ENCODE measurements at places on chromosomes 7 and 10.
A peak's percentile ranks its signal among the peaks of the same experiment; 100 is the strongest.

- DNase-seq, result peak; percentile 67
Observed at GRCh38 chr10:58952747-58953466, 223.5 kb upstream of the PHYHIPL start.

GRCh38 chr10:132443605-132443982, 46.6 kb downstream of the PWWP2B start:
- DNase-seq, result peak; percentile 34

DNA sequence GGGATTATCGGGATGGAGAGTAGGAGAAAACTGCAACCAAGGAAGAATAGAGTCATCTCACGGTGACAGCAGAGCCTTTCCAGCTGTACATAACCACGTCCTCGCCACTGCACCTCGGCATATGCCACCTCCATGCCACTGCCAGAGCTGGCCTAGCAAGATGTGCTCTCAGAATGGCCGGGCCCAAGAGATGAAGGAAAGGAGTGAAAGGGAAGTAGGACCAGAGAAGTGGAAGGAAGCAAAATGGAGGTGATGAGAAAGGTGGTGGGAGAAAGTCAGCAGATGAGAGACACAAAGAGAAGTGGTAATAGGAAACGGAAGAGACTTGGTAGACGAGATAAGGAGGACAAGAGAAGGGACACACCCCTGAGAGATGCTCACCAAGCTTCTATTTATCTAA, 8.0 kb upstream of the CALU start:
- no peak for DNase-seq

DNA sequence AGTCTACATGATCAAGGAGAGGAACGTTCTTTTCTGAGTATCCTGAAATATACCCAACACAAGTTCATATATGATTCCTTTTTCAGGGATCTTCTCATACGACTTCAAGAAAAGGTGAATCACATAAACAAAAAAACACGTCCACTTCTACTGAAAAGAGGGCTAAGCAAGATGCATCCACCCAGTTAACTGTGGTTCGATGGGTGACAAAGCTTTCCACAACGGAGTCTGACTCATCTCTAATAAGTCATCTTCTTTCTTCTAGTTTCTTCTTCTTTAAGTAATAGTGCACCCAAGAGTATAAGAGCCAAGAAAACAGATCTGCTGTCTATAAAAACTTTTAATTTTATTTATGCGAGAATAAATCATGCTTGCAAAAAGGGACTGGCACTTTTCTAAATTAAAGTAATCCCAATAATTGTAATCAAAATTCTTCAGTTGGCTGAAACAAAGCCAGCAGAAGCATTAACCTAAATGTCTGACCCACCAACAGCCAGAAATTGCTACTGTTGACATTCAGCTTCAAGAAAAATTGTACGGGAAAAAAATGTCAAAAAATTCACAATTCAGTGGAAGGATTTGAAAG, 146.9 kb upstream of the ANK3 start:
- peak; percentile 16 for DNase-seq

DNA sequence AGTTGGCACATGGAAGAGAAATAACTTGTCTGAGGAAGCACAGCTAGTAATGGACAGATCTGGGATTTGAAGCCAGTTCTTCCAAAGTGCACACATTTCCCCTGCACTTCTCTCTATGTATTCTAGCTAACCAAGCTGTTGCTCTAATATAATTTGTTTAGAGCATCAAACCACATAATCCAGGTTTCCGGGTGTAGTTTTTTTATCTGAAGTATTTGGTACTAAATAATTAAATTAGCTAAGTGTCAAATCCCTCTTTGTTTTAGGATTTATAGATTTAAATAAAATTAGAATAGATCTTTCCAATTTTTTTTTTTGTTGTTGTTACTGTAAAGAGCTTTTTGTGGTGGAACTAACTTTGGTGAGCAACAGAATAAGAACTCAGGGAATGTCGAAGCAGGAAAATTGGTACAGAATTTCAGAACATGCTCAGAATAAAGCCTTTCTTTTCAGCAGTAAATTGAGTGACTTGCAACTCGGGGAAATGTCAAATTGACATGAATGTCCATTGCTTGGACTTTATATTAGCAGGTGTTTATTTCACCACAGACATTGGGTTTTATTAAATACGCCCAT, 33.7 kb downstream of the CAMK1D start:
- DNase-seq, result no peak

DNA sequence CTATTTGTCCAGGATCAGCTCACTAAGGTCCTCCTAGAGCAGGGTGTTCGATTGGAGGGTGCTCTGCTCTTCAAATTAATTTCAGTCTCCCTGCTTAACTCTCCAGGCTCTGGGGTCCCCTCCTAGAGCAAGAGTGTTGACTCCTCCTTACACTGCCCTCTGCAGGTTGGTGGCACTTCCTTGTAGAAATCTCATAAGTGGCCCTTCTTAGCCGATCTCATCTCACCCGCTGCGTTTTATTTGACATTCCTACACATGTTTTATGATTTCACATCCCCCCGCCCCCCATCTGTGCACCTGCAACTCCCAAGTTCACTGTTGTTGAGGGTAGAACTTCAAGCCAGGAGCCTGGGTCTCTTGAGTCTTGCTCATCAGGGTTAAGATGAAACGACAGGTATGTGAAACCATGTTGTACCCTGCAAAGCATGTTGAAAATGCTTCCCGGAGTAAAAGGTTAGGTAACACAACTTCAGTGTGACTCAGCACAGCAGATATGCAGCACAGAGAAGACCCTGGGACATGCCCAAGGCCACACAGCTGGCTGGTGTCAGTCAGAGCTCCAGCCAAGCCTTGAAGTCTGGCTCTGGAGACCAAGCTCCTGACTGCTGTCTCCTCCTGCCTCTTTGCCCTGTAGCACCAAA, 171.2 kb downstream of the PRKAG2 start:
- peak; percentile 68 for DNase-seq

DNA sequence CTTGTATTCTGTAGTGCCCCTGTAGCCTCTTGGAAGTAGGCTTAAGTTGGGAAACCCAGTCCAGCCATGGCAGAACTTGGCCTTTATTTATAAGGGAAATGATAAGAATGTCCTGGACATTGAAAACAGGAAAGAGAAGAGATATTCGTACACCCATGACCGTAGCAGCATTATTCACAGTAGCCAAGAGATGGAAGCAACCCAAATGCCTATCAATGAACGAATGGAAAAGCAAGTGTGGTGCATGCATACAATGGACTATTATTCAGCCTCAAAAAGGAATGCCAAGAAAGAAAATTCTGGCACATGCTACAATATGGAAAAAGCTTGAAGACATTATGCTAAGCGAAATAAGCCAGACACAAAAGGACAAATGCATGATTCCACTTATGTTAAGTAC, 315.3 kb downstream of the CXCL12 start:
- DNase-seq, result peak; percentile 24

DNA sequence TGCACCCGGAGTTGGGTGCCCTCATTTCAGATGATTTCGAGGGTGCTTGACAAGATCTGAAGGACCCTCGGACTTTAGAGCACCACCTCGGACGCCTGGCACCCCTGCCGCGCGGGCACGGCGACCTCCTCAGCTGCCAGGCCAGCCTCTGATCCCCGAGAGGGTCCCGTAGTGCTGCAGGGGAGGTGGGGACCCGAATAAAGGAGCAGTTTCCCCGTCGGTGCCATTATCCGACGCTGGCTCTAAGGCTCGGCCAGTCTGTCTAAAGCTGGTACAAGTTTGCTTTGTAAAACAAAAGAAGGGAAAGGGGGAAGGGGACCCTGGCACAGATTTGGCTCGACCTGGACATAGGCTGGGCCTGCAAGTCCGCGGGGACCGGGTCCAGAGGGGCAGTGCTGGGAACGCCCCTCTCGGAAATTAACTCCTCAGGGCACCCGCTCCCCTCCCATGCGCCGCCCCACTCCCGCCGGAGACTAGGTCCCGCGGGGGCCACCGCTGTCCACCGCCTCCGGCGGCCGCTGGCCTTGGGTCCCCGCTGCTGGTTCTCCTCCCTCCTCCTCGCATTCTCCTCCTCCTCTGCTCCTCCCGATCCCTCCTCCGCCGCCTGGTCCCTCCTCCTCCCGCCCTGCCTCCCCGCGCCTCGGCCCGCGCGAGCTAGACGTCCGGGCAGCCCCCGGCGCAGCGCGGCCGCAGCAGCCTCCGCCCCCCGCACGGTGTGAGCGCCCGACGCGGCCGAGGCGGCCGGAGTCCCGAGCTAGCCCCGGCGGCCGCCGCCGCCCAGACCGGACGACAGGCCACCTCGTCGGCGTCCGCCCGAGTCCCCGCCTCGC, at the start of gene EGFR:
Gene EGFR, plus strand, starts transcription at position 657 of the 830 bp plus-strand sequence. CDS start 261 bp downstream, outside the sequence.
- peak; percentile 78 for DNase-seq

- peak; percentile 43 for DNase-seq
Observed at GRCh38 chr10:60236869-60237524, 152.7 kb downstream of the ANK3 start.

DNA sequence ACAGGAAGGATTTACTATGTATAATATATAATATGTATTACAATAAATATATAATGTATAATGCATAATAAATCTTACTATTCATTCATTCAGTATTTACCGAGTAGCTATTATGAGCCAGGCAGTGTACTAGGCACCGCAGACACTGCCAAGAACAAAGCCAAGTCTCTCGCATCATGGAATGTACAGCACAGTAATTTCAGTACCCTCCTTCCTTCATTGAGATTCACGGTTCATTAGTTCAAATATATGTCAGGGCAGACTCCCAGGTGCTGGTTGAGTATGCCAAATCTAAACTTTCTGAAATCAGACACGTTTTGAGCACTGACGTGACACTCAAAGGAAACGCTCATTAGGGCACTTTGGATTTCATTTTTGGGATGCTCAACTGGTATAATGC, 9.1 kb downstream of the USP6NL start:
- no peak for DNase-seq

DNA sequence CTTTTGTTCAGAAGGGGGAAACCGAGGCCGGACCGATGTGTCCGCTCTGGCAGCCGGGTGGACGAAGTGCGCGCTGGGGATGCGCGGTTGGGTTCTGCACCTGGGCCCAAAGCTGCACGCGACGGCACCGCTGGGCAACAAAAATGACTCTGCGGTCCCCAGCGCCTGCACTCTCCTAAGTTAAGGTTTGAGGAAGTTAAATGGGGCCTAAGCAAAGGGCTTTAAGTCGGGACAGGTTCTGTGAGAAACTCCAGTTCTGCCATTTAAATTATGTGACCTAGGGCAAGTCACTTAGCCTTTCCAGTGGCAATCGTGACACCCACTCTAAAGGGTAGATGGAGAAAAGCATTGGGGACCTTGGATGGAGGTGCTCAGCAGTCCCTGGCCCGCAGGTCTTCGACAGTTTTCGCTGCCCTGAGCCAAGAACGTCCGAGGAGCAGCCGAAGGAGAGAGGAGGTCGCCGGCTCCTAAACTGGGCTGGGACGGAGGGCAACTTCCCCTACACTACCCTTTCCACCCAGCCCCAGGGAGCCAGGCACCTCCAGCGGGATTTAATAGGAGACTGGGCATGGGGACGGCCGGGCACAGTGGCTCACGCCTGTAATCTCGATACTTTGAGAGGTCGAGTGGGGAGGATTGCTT, 534 bp upstream of the ACBD5 start:
- peak; percentile 34 for DNase-seq

DNA sequence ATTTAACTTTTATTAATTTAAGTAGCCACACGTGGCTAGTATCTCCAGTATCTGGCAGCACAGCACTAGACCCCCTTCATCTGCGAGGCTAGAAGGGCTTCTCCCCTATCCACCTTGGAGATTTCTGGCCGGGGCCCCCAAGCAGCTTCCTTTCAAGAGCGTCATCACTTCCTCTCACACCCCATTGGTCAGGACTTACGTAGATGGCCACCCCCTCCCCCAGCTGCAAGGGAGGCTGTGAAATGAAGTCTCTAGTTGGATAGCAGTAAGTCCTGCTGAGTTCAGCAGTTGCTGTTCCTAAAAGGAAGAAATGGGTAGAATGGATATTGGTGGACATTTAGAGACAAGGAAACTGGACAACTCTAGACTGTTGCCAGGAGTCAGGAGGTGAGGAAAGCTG, 33.8 kb upstream of the COMTD1 start:
- no peak for DNase-seq

DNA sequence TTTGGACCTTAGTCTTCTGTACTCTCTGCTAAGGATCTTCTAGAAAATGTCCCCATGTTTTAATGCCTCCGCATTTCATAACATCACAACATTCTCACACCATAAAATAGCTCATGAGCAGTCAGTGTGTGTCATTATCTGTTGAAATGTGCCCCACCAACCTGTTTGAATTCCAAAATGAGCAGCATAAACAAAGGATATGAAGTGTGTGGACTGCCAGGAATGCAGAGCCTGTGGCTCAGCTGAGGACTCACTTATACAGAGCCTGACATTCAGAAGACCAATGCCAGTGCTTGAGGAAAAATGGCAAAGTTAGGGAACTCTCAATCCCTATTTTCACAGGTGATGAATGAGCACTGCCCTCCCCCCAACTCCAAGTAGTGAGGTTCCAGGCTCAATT, 621.4 kb downstream of the POM121L12 start:
- DNase-seq, result no peak

GRCh38 chr7:24365606-24366005, 81.6 kb downstream of the NPY start:
- DNase-seq, result no peak

DNA sequence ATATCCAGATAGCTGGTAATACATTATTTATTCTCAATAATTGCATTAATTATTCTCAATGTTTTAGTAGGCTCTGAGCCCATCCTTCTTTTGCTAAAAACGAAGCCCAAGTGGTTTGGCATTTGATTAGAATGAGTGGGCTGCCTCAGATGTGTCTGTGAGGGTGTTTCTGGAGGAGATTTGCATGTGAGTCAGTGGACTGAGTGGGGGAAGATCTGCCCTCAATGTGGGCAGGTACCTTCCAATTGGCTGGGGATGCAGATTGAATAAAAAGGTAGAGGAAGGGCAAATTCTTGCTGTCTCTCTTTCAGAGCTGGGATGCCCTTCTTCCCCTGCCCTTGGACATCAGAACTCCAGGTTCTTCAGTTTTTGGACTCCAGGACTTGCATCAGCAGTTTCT, 290.6 kb upstream of the SMIM30 start:
- DNase-seq, result no peak

DNA sequence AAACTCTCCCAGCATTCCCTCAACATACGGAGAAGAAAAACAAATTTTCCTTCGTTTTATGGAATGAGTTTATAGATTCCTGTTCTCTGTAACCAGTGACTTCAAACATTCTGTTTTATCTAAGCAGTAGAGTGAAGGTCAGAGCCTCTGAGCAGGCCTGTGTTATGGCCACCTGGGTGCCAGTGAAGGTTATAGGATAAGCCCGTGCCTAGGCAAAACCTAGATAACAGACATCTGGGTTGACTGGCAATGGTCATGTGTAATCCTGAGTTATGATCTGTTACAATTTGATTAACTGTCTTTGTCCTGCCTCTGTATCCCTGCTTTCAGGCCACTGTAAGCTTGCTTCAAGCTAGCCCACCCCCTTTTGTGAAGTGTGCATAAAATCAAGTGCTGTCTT, 8.3 kb downstream of the LSM5 start:
- no peak for DNase-seq

GRCh38 chr7:130352194-130353074, 7.8 kb downstream of the CPA5 start:
- DNase-seq, result peak; percentile 81

- no peak for DNase-seq
Observed at GRCh38 chr7:139118805-139119485, 9.4 kb upstream of the ZC3HAV1 start.

DNA sequence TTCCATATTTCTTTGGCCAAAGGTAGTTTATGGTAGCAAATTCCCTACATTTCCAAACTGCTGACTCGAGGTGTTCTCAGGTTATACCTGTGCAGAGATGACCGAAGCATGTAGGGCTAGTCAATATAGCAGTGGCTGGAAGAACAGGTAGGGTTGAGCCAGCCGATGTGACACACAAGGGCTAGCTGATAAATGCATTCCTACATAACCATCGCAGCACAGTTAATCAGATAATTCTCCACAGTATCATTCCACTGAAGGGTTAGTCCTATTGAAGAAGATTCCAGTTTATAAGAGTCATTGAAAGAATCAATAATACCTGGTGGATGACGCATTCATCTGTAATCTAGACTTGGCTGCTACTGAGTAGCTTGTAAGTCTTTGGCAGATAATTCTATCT, 220.0 kb downstream of the KIF20B start:
- DNase-seq, result no peak

Data from cardiac fibroblast (primary cell).